ENCODE measurements at places on chromosomes 1 and 21.

DNA sequence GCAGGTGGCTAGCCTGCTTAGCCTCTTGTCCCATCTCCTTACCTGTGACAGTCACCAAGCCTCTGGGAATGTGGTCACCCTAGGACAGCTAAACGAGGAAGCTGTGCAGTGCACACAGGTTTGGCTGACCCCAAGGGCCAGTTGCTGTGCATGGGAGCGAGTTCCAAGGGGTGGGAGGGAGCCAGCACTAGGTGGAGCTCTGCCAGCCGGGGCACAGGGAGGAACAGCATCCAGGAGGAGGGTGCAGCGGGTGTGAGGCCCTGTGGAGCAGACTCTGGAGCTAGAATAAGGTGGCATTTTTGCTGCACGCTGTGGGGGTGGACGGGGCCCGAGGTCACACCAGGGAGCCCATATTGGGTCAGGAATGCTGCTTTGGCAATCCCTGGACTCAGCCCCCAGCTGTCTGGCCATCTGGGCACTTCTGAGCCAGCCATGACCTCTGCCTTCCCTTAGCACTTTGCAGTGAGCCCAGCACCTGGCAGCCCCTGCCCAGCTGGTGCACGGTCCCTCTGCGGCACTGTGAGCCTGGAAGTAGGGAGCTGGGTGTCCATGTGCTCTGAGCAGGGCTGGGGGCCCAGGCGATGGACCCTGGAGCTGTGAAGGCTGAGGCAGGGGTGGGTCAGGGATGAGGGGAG, 8.7 kb downstream of the PDXK start:
- no peak for DNase-seq

GRCh38 chr1:59404796-59405195, 107.9 kb downstream of the FGGY start:
- DNase-seq: no peak

- DNase-seq: no peak
Measured at GRCh38 chr21:36169470-36170128, 13.0 kb downstream of the DOP1B start.

DNA sequence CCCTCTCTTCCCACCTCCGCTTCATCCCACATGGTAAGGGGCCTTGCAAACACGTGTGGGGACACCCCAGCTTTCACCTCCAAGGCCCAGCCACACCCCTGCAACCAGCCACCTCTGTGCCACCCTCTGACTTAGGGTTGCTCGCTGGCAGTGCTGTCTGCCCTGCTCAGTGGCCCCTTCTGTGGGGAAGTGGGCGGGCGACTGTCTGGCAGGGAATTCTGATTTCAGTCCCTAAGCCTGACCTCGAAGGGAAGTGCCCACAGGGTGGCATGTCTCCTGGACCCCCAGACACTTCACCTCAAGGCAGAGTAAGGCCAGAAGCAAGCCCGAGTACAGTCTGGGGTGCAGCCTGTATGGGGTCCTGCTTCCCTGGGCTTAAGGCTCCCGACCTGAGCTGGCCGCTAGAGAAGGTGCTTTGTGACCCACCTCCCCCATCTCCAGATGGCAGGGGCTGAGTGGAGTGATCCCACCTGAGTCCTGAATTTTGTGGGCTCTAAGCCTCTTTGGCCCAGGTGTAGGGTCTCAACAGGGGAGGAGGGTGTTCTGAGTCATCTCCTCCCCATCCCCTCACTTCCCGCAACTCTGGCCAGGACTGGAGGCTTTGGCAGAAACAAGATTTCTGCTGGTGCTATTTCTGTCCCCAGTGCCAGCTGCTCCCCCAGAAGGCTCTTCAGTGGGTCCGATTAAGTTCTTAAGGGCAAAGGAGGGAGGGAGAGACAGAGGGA, 7.0 kb downstream of the RD3 start:
- DNase-seq: no peak

DNA sequence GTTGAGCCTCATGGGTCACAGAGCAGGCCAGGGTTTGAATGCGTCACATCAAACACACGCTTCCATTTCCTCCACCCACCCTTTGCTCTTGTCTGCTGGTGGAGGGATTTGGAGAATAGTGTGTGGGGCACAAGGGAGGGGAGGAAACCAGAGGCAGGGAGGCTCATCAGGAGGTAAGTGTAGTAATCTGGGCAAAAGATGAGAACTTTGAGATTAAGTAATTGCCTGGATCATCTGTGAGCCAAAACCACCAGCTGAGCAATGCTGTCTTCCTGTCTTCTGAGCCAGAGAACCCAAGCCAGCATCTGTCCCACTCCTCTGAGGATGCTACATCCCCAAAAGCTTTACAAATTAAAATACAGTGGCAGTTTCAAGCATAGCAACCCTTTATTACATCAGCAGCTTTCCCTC, 45.2 kb downstream of the C8B start:
- DNase-seq: no peak

DNA sequence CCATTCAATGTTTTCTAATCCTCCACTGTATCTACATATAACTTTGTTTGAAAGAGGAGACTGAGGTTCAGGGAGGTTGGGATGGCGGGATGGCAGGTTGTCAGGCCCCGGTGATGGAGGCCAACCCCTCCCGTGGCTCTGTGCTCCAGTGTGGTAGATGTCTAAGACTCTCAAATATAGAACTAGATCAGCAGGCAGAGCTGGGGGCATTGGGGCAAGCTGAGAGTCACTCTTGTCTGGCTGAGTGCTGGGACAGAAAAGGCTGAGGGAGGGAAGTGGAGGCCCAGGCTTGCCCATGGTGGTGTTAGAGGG, 1.7 kb downstream of the IL6R start:
- no peak for DNase-seq
